NCI-H345 (cell line): ENCODE measurements at places on chromosomes 4 and X.

DNA sequence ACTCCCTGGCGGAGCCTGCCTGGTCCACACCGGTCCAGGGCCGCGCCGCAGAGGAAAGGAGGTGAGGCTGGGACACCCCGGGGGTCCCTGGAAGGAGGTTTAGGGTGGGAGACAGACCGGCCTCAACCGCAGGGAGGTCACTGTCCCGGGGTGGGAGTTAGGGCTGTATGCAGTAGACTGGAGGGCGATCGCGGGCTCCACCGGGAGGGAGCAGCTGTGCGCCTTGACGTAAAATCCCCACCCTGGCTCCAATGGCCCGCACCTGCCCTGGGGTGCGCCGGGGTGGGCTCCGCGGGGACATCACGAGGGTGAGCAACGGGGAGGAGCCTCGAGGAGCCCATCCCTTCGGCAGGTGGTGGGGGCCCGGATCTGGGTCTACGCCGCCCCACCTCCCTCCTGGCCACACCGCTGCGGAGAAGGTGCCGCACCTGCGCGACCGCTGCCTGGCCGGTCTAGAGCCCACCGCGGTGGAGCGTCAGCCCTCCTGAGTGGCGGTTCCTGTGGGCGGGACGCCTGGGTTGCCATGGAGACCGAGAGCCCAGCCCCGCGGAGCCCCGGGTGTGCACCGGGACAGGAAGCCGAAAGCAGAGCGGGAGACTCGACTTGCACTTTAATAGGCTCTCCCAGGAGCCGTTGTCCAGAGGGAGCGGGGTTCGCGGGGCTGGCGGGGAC, 105.1 kb downstream of the ADRA2C start:
- no peak for DNase-seq

DNA sequence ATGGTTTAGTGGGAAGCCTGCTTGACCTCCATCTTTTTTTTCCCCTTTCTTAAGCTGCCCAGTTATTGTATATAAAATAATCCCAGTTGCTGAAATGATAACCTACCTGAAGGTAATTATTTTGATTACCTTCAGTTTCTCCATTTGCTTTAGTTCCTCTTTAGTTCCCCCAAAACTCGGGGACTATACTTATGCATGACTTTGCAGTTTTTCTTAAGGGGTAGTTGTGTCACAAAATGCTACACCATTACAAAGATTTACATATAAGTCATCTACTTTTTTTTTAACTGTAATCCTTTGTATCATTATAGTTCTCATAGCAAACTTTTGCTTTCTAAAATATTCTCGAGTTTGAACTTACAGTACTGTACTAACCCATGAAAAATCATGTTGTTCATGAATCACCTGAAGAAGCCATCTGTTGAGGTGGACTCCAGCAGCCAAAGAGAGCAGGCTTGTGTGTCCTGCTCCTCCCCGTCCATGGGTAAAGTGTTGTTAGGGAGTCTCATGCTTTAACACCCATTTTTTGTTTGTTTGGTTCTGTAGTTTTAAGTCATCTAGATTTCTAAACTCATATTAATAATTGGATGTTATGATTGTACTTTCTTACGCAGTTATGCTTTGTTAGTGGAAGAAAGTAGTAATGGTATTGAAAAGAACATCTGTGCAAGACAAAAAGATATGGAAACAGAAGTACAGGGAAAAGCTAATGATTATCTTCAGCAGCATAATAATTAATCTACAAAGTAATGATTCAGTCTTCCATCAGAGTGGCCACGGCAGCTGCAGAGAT, 34.6 kb downstream of the HADH start:
- no peak for DNase-seq

DNA sequence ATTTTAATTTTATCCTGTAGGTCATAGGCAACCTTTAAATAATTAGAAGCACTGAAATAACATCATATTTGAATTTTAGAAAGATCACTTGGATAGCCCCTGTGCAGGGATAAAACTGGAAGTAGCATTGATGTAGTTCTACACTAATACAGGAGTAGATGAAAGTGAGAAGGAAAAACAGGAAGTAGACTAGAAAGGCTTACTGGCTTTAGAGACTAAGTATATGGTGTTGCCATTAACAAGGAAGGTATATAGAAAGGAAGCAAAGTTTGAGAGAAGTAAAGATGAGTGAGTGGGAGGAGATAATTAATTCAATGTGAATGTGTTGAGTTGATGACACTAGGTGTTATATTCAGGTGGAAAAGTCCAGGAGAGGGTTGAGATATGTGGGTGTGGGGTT, 73.1 kb upstream of the EPGN start:
- DNase-seq: no peak

DNA sequence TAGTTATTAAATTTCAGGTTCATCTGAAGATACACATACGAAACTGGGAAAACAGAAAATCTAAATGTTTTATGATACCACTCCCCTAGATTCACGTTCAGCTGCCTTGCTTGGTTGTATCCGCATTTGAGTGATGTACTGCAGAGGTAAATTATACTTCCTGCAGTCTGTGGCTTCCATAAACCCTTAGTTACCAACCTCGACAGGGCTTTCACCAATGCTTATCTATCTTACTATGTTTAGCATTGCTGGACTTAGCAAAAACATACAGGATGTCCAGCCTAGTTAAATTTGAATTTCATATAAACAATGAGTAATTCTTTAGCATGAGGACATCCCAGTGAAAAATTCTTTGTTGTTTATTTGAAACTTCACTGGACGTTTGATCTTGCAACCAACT, 108.8 kb downstream of the TMA16 start:
- no peak for DNase-seq

DNA sequence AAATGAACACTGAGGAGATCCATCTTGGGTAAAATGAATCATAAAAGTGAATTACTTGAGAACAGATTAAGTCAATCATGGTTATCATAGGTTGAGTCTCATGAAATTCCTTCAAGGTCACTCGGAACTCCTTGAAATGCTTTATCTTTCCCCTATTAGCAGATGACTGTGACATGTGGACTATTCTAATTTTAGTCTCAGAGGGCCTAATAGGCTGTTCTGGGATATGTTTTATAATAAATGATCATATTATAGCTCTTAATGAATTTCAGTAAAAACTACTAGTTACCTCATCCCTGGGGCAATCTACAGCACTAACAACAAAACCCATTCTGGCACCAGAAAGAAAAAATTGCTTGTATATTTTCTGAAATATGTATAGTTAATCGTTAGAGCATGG, 44.7 kb downstream of the SPATA4 start:
- DNase-seq: no peak

GRCh38 chr4:108113229-108113628, 55.5 kb downstream of the LEF1 start:
- DNase-seq: no peak

- no peak for DNase-seq
Measured at GRCh38 chr4:115883847-115884246, 770.4 kb upstream of the NDST4 start.

- no peak for DNase-seq
Measured at GRCh38 chr4:26093551-26093950, 179.5 kb downstream of the SMIM20 start.

DNA sequence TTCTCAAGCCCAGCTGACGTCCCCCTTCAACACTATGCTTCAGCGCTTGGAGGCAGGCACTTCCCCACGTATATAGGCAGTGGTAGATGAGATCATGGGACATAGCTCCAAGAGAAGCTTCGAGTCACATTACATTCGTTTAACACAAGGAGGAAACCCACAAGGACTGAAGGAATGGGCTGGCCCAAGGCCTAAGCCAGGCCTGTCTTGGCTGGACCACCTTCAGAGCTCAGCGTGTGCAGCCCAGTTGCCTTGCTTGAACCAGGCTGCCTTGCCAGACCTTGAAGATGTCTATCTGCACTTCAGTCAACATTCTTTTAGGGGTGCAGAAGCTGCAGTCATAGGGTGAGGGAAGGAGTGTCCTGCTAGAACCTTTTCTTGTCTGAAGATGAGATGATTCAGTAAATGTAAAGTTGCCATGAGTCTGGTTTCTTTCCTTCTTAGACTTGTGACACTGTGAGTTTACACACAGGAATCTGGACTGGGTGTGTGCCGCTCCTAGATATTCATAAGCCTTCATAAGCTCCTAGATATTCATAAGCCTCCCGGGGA, 144.1 kb upstream of the RBPJ start:
- no peak for DNase-seq

DNA sequence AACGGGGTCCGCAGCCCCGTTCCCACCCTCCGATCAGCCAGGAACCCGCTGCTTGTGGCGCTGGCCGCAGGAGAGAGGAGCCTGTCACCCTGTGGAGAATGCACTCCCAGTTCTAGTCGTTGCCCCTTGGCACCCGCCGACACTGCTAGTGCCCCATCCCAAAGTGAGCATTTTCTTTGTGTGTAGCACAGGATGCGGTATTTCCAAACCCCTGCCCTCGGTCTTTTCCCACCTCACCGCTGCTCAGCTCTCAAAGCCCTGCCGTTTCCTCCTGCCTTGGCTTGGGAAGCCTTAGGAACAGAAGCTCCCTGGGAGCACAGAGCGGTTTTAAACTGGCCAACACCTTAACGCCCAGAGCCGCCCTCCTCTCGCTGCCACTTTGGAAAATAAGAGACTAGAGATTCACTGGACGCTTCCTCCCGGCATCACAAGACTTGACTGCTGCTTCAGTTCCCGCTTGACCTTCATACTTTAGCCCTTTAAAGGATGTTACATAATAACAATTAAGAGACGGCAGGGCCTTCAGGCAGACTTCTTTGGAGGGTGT, 772 bp downstream of the CYP4V2 start:
- peak; percentile 48 for DNase-seq

GRCh38 chr4:147772459-147772969, 40.6 kb downstream of the ARHGAP10 start:
- no peak for DNase-seq

- peak; percentile 31 for DNase-seq
Measured at GRCh38 chr4:104989371-104989770, 157.3 kb upstream of the TET2 start.

GRCh38 chrX:71107762-71108360, 1.3 kb upstream of the CXorf65 start:
- no peak for DNase-seq

GRCh38 chrX:69102612-69103194, 62.5 kb downstream of the PJA1 start:
- no peak for DNase-seq

GRCh38 chr4:8502836-8503585, 62.4 kb downstream of the TRMT44 start:
- DNase-seq: no peak

DNA sequence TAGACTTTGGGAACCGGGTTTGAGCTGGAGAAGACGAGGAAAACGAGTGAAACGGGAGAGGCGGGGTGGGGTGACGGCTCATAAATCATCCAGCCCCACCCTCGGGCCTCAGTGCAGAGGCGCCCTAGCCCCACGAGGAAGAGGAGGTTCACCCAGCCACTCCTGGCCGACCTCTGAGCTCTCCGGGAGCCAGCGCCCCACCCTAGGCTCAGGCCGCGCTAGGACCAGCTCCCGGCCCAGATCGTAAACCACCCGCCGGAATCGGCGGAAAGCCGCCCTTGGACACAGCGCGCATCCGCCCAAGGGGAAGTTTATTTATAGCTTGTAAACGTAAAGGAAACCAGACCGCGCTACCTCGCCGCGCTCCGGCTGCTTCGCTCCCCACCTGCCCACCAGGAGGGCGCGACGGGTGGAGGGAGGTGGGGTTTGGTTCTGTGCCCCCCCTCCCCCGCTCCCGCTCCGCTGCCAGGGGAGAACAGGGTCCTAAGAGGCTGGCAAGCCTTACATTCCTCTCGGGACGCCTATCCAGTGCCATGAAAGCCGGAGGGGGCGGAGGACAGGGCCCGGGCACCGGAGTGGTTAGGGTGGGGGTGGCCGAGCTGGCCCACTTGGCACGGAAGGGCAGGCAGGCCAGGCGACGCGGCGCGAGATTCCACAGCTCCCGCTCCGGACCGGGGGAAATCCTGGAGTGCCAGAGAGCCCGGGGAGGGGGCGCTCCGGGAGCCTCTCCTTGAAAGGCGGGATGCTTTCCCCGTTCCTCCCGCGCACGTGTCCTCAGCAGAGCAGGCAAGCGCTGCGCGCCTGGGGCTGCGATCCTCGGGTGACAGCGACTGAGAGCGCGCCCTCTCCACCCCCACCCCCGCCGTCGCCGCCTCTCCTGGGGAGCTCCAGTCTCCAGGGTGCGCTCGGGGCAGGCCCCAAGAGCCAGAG, 84.2 kb downstream of the BCOR start:
- DNase-seq: peak; percentile 68

DNA sequence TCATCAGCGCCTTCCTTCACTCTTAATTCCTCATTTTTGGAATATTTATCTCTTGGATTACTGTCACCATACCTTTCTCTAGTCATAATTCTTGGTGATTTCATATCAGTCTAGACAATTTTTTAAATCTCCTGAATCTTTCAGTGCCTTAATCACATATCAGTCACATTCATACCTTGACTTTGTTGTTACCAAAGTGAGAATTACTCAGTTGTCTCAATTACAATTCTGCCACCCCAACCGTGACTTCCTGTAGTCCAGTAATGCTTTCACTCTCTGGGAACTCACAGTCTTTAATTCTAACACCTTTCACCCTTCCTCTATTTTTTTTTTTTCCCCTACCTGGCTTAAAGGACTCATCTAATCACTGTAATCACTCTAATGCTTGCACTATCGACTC, 1275.3 kb upstream of the TENM3 start:
- no peak for DNase-seq

- no peak for DNase-seq
Measured at GRCh38 chr4:73615613-73616012, 4.6 kb downstream of the RASSF6 start.

GRCh38 chrX:69362856-69363255, 141.3 kb upstream of the NALF2 start:
- DNase-seq: no peak

GRCh38 chr4:87074121-87074488, 139.3 kb downstream of the AFF1 start:
- no peak for DNase-seq

DNA sequence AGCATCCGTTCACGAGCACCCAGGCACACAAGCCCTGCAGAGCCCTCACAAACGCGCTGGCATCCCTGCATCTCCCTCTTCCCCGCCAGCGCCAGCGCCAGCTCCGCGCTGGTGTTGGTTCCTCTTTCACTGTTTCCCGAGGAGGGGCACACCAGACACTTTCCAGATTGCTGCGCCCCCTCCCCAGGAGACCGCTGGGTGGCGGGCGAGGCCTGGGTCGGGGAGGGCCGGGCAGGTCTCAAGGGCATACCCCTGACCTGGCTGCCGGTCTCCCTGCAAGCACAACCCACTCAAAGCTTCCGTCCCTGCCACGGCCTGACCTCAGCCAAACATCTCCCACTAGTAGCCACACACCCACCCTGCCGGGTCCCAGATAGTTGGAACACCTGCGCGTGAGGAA, 2.2 kb upstream of the NKX1-1 start:
- no peak for DNase-seq

- DNase-seq: no peak
Measured at GRCh38 chr4:71095545-71095944, 102.1 kb downstream of the DCK start.

DNA sequence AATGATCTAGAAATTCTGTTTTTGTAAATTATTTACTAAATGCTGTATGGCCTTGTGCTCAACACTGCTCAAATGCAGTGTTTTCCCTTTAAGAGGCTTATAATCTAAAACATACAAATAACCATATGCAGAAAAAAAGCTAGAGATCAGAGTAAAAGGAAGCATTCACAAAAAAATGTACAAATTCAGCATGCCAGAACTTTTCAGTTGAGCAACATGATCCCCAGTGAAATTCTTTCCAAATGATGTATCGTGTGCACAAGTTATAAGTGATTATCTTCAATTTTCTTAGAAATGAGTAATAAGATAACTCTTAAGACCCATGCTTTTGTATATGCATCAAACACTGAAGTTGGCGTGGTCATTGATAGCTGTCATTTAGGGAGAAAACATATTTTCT, 5.0 kb downstream of the GPC3 start:
- DNase-seq: no peak

GRCh38 chr4:185742766-185743165, 69.2 kb downstream of the SORBS2 start:
- peak; percentile 2 for DNase-seq
